ENCODE measurements at places on chromosomes 13 and 19. TPM values are rescaled to one million over a fixed set of nuclear protein-coding genes. Genes with fewer than 3 reads are reported as not detected.

FARSA gene
- 75.5 TPM for total RNA-seq

GRCh38 chr13:44303681-44304432 lies 69.8 kb upstream of the SERP2 start:
- H3K4me3 ChIP-seq, result no peak overlapping the region
- no peak overlapping the region for H3K27ac ChIP-seq
- H3K27me3 ChIP-seq, result no peaks in the 10 kb centered on the region

PTH2 gene
- not detected for total RNA-seq

DNA sequence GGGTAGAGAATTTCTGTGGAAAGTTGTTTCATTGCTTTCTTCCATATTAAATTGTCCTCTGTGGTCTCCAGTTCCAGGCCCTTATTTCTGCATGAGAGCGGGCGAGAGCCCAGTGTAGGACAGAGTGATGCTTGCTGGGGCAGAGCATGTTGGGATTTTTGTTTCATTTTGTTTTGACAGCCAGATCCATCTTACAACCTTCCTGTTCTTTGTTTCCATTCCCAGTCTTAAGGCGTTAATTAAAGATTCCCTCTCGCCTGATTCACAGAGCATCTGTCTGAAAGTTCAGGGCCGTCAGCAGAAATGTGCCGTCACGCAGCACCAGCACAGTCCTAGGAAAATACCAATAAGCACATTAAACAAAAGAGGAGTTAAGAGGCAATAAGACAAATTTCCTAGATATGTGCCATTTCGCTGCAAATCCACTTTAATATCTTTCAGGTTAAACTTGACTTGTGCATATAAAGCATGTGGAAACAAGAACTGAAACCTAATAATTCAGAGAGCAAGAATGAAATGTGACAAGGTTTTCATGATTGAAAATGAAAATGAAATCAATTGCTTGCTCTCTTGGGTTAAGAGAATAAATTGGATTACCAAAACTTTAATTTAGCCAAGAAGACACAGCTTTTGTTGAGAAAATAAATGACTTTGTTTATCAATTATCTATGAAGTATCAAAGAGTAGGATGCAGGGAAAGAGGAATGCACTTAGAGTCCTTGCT lies 210.7 kb upstream of the SLC10A2 start:
- H3K27ac ChIP-seq, result no peak overlapping the region
- DNase-seq, result no peak
- no peaks in the 10 kb centered on the region for H3K27me3 ChIP-seq
- H3K4me1 ChIP-seq, result no peaks in the 10 kb centered on the region
- no peak overlapping the region for H3K4me3 ChIP-seq
- no peaks in the 10 kb centered on the region for H3K36me3 ChIP-seq

ZNF177 gene
- 2.2 TPM for total RNA-seq

- H3K4me1 ChIP-seq, result peaks cover 8% of the 10 kb centered on the region
- no peak overlapping the region for H3K4me3 ChIP-seq
- no peak overlapping the region for H3K27ac ChIP-seq
- H3K36me3 ChIP-seq, result no peaks in the 10 kb centered on the region
Measured at GRCh38 chr13:95745289-95745688, 68.3 kb downstream of the DNAJC3 start.

DNA sequence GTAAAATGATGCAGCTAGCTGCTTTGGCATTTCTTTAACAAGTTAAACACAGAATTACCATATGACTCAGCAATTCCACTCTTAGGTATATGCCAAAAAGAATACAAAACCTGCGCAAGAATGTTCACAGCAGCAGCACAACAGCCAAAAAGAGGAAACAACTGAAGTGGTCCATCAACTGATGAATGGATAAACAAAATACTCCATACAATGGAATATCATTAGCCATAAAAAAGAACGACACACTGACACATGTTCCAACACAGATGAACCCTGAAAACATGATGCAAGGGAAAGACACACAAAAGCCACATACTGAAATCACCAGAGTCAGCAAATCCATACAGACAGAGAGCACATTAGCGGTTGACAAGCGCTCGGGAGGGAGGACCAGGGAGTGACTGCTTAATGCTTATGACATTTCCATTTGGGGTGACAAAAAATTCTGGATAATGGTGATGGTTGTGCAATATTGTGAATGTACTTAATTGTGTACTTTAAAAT lies 3.0 kb downstream of the PCID2 start:
- DNase-seq, result no peak
- H3K27me3 ChIP-seq, result no peaks in the 10 kb centered on the region
- H3K27ac ChIP-seq, result no peak overlapping the region
- H3K4me3 ChIP-seq, result no peak overlapping the region

DNA sequence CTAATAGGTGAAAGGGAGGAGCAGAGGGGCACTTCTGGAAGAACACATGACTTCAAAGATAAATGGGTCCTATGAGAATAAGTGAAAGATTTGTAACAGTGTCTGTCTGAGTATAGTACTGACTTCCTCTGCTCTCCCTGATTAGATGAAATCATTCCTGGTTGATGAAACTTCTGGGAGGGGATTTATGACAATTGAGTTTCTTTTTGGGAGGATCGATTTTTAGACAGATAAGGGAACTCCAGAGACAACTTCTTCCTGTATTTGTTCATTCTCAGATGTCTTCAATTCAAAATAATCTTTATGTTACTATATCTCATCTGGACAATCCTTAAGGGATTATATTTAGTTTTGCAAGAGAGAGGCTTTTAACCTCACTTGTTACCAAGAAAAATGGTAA lies 20.0 kb downstream of the SETDB2 start:
- H3K27me3 ChIP-seq, result no peaks in the 10 kb centered on the region
- H3K4me3 ChIP-seq, result no peak overlapping the region
- H3K27ac ChIP-seq, result no peak overlapping the region
- H3K36me3 ChIP-seq, result peaks cover 6% of the 10 kb centered on the region
- H3K4me1 ChIP-seq, result no peaks in the 10 kb centered on the region

Measured in Calu3 (cell line).